ENCODE measurements at places on chromosomes 3 and 15. TPM values are rescaled to one million over a fixed set of nuclear protein-coding genes. Genes with fewer than 3 reads are reported as not detected.

DNA sequence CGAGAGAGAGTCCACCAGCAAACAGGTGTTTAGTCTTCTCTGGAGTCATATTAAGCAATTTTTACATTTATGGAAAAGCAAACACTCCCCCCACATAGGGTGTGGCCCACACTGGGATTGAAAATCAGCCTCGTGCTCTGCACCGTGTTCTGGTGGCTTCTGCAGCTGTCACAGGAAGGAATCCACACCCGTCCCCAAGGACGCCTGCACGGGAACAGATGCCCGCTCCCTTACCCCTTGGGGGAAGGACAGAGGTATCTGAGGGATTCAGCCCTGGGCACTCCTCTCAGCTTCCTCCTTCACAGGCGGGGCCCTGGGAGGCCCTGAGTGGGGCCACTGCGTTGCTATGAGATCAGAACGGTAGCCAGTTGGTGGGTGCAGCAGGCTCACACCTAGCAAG lies 27.8 kb downstream of the LIPC start:
- no peak for DNase-seq

GRCh38 chr3:632571-633170 lies 436.1 kb downstream of the CHL1 start:
- DNase-seq = peak; percentile 16

DNA sequence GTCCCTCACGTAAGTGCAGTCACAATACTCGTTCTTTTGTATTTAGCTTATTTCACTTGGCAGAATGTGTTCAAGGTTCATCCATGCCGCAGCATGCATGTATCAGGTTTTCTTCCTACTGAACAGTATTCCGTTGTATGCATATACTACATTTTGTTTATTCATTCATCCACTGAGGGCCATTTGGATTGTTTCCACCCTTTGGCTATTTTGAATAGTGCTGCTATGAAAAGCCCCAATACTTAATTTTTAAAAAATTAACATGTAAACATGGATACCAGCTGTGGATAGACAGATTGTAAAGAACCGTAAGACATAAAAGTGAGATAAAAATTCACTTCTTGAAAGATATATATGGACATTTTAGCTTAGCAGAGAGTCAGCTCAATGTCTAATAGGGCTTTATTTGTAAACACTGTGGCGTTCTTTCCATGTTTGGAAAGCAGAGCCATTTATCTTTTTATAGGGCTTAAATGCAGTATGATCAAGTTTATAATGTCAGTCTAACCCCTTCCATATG lies 115.9 kb downstream of the VPS8 start:
- no peak for DNase-seq

DNA sequence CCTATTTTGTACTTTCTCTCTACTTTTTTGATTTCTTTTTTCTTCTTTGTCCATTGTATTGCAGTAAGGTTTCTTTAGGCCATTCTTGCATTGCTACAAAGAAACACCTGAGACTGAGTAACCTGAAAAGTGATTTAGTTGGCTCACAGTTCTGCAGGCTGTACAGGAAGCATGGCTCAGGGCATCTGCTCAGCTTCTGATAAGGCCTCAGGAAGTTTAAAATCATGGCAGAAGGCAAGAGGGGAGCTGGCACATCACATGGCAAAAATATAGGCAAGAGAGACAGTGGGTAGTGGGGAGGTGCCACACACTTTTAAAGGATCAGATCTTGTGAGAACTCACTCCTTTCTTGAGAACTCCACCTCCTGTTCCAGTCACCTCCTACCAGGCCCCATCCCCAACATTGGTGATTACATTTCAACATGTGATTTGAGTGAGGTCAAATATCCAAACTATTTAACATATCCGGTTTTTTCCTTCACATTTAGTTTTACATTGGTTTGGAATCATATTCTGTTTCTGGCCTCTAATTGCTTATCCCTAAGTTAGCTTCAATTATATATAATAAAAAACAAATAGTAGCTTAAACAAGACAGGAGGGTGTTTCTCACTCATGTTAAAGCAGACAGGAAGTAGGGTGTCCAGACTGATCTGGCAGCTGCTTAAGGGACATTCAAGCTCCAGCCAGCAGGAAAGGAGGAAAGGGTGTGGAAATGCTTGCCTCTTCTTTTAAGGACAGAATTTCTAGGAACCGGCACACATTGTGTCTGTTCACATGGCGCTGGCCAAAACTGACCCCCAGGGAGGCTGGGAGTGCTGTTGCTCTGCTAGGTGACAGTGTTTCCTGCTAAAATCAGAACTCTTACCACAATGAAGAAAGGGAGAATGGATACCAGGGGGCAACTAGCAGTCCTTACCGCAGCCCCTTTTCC lies 28.8 kb upstream of the SKOR1 start:
- no peak for DNase-seq

DNA sequence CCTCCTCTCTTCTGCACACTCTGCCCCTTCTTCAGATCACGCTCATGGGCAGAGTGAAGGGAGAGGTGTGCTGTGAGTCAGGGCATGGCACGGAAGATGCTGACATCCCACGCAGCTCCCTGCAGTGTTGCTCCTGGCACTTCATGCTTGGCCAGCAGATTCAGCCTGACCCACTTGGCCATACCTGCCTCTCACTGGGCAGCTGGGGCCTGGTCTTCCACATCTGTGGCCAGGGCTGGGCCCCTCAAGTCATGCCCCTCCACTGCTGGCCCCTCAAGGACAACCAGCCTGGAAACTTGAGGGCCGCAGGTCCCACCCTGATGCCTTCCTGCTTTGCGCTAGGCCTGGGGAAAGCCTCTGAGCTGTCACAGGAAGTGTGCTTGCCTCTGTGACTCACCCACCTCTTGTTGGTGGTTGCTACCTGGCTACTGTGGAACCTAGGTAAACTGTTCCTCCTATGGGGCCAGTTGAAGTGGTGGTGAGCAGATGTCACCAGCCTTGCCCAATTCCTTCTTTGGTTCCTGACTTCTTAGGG lies 48.7 kb downstream of the BSN start:
- DNase-seq = no peak

DNA sequence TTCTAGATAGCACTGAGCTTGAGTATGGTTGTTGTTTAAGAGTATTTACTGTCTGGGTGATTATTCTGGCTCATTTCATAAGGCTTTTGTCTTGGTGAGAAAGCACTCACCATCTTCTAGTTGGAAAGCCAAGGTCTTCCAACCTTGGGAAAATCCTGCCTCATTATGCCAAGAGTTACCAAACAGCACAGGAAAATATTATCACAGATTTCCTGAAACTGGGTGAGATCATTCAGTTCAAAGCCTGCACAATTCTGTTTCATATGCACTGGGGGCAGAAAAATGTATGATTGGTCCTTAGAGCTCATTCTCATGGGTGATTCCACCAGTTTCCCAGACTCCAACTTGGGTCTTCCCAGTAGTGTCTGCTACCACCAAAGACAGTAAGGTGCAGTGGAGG lies 291.8 kb downstream of the RORA start:
- no peak for DNase-seq

DNA sequence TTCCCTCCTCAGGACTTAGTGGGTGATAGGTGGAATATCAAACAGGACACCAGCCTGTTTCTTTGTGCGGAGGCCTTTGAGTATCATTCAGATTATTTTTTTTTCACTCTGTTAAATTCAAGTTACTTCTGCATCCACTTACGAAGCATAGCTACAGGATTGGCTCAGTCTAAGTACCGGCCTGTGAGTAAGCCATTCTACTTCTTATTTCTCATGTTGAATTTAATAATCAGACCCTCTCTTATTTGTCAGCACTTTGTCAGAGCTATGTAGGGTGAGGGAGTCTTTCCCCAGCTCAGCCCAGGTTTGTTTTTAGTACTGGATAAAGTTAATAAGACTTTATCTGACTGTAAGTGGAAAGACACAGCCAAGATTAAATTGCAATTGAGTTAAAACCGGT lies 54.7 kb downstream of the ITPR1 start:
- no peak for DNase-seq

DNA sequence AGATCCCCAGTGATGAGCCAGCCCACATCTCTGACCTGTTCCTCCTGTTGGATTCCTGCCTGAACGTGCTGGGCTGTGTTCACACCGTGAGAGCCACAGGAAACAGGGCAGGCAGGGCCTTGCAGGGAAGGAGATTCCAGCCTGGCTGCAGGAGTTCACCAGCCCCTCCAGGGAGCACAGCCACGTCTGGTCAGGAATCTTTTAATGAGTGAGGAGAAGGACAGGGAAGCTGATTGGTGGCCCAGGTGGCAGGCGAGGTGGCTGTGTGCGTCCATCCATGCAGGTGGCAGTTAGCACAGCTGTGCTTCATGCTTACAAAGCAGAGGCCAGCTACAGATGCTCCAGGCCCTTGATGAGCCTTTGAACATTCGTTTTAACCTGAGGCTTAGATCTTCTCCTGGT lies 10.5 kb downstream of the LRRK1 start:
- DNase-seq = no peak

DNA sequence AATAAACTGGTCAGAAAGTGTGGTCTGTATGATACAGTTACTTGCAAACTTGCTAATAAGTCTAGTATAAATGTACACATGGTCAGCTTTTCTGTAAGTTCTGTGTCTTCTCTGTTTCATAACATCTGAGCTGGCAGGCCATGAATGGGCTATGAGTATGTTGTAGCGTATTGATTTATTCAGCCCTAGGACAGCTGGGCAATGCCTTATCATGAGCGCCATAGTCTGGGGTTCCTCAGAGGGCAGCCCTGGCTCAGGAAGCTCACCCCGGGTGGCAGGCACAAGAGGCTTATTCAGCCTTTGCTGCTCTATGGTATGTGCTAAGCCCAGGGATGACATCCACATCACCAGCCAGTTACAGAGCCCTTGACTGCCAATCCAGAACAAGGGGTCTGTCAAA lies 50.7 kb upstream of the CCR2 start:
- no peak for DNase-seq

GRCh38 chr3:64399205-64399800 lies 174.0 kb upstream of the PRICKLE2 start:
- DNase-seq = peak; percentile 23

- DNase-seq = no peak
Measured at GRCh38 chr3:108998436-108998835, 44.8 kb upstream of the GUCA1C start.

GRCh38 chr3:133464573-133464972 lies 64.7 kb downstream of the BFSP2 start:
- DNase-seq = no peak

GRCh38 chr3:12040902-12041301 lies 36.7 kb downstream of the SYN2 start:
- no peak for DNase-seq

- DNase-seq = no peak
Measured at GRCh38 chr3:31465999-31466398, 66.7 kb upstream of the STT3B start.

- no peak for DNase-seq
Measured at GRCh38 chr3:124033360-124034015, 41.6 kb upstream of the ROPN1 start.

DNA sequence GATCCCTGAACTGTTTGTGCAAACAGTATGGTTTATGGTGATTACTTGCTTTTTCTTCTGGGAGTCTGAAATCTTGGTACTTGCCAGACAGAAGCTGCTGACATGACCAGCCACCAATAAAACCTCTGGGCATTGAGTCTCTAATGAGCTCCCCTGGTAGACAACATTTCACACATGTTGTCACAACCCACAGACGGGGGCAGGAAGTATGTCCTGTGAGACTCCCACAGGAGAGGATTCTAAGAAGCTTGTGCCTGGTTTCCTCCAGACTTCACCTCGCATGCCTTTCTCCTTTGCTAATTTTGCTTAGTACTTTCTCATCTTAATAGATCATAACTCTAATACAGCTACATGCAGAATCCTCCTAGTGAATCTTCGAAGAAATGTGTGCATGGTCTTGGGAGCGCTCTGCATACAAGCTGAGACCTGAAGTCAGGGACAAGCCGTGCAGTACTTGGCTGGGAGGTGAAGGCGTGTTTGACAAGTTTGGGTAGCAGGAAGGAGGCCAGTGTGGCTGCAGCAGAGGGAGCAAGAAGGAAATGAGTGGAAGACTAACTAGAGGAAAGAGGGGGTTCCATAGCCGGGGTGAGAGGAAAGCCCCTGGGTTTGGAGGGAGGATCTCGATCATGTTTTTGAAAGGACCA lies 49.0 kb downstream of the B3GNT5 start:
- DNase-seq = no peak

- DNase-seq = no peak
Measured at GRCh38 chr15:55420171-55420866, 12.0 kb downstream of the PIERCE2 start.

- DNase-seq = no peak
Measured at GRCh38 chr3:10702961-10703740, 112.9 kb upstream of the SLC6A11 start.

- DNase-seq = no peak
Measured at GRCh38 chr3:36172699-36173098, 207.6 kb upstream of the STAC start.

- no peak for DNase-seq
Measured at GRCh38 chr15:43230640-43231115, 9.9 kb upstream of the EPB42 start.

GRCh38 chr15:73957276-73957675 lies 31.0 kb downstream of the LOXL1 start:
- DNase-seq = no peak

DNA sequence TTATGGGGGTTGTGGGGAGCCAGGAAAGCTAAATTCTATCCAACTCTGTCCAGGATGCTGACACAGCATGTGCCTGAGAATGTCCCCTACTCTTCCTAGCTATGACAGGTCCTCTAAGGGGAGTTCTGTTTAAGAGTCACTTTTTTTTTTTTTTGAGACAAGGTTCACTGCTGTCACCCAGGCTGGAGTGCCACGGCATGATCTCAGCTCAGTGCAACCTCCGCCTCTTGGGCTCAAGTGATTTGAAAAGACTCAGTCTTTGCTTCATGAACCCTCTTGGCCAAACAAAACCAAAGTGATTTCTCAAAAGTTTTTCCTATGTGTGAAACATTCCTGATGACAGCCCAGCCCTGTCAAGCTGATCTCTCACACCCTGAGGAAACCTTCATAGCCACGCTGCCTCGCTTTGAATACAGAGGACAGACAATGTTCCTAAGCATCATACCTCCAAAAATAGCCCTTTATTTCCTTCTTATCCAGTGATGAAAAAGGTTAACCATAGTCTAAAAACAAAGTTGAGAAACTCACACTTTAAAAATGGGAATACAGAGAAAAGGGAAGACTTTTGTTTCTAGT lies 105.5 kb upstream of the PROK2 start:
- DNase-seq = no peak

GRCh38 chr3:186442162-186442561 lies 80.1 kb upstream of the DGKG start:
- no peak for DNase-seq

DNA sequence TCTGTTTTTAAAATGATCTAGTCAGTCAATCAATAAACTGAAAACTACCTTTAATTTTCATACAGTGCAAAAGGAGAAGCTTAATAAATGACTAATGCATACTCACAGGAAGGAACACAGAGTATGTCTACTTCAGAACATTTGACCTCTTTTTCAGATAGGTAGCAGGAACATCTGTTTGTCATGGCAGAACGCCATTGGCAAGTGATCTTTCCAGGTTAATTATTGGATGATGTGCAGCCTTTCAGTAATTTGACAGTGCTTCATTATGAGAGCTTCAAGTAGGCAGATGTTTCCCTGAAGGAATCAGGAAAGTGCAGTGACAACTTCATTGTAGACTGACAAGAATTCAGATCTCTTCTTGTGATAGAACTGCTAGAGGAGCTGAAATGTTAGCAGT lies 325.0 kb downstream of the OTOL1 start:
- no peak for DNase-seq

Gene IL17RE
- total RNA-seq = 3.6 TPM

Gene COL6A6
- total RNA-seq = not detected

Gene RTP1
- total RNA-seq = not detected

Gene GAP43
- total RNA-seq = 0.21 TPM

Gene BFSP2
- total RNA-seq = 0.96 TPM

Gene CMSS1
- 24.8 TPM for total RNA-seq

Gene RASSF1
- total RNA-seq = 16.6 TPM

Gene NR2E3
- not detected for total RNA-seq

Gene TNFSF10
- 8.6 TPM for total RNA-seq

Gene FETUB
- not detected for total RNA-seq
